ENCODE measurements at places on chromosomes 13 and 19. TPM values are rescaled to one million over a fixed set of nuclear protein-coding genes. Genes with fewer than 3 reads are reported as not detected.

DNA sequence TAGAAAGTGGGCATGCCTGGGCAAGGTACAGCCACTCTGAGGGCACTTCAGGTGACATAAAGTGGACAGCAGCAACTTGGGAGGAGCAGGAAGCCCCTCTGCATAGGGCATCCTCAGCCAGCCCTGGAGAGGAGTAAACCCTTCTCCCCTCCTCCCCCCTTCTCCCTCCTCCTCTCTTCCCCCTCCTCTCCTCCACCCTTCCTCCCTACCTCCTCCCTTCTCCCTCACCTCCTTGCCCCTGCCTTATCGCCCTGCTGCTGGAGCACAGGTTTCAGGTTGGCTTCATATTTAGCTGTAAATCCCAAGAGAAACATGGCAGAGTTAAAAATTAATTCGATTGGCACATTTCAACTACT is 30.5 kb upstream of the ATP12A start:
- H3K27me3 ChIP-seq = peaks cover 4% of the 10 kb centered on the region
- H3K4me1 ChIP-seq = 0 out of 2 replicates have a peak, but pooled peaks cover 1% of the 10 kb centered on the region
- no peak overlapping the region for H3K4me3 ChIP-seq
- H3K27ac ChIP-seq = no peak overlapping the region

- no peak overlapping the region for H3K27ac ChIP-seq
- DNase-seq = no peak
- H3K4me3 ChIP-seq = no peak overlapping the region
- H3K36me3 ChIP-seq = no peaks in the 10 kb centered on the region
- no peaks in the 10 kb centered on the region for H3K27me3 ChIP-seq
These were observed 373.7 kb upstream of the SLITRK6 start for GRCh38 chr13:86172961-86173360.

DNA sequence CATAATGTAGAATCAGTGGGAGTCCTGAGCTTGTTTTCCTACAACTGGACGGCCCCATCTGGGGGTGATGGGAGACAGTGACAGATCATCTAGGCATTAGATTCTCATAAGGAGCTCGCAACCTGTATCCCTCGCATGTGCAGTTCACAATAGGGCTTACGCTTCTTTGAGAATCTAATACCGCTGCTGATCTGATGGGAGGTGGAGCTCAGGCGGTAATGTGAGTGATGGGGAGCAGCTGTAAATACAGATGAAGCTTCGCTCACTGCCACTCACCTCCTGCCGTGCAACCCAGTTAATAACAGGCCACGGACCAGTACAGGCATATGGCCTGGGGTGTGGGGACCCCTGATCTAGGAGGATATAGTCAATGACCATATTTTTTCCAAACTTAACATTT is 38.8 kb downstream of the RCBTB1 start:
- H3K4me3 ChIP-seq = no peak overlapping the region
- H3K27me3 ChIP-seq = no peaks in the 10 kb centered on the region
- peaks cover 27% of the 10 kb centered on the region for H3K36me3 ChIP-seq
- no peak for DNase-seq
- H3K27ac ChIP-seq = no peak overlapping the region

DNA sequence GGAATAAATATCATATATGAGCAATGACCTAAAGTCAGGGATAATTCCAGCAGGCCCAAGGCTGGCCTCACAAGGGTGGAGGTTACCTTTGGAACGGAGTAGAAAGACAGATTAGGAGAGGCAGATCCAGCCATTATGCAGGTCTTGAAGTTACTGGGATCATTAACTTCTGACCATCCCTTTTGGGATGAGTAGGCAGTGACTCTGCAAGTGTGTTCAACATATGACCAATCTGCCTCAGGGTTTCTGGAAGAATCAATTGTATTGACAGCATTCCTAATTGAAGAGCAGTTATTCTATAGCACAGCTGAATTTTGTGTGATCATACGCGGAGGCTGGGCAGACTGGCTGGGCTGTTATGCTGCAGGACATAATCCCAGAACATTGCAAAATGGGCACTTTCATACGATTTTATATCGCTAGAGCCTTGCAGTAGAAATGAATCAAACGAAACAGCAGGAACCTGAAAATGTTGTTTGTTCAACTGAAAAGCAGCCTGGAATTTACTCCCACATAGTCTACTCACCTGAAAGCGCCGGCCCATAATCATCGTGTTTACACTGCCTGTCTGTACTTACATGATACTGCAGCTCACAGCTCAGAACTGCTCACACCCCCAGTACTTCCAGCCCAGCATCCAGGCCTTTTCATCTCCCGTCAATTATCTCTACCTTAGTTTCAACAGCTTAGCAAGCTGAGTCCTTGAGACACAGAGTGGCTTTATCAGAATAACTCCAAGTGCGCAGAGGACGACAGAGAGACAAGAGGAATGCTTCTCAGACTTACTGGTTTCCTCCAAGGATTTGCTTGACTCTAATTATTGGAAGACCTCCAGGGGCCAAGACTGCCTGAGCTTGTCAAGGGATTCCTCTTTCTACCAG is 556.1 kb downstream of the EFNB2 start:
- DNase-seq = no peak
- H3K4me3 ChIP-seq = no peak overlapping the region
- no peaks in the 10 kb centered on the region for H3K36me3 ChIP-seq
- H3K27me3 ChIP-seq = no peaks in the 10 kb centered on the region
- no peak overlapping the region for H3K27ac ChIP-seq

- DNase-seq = no peak
- H3K36me3 ChIP-seq = no peaks in the 10 kb centered on the region
- H3K4me1 ChIP-seq = no peaks in the 10 kb centered on the region
- peaks cover 41% of the 10 kb centered on the region for H3K27me3 ChIP-seq
- H3K27ac ChIP-seq = no peak overlapping the region
These were observed 4.8 kb downstream of the LSR start for GRCh38 chr19:35253316-35254286.

GRCh38 chr13:104024416-104025170 is 958.4 kb upstream of the SLC10A2 start:
- no peaks in the 10 kb centered on the region for H3K36me3 ChIP-seq
- H3K27ac ChIP-seq = no peak overlapping the region
- DNase-seq = peak; percentile 40
- H3K4me1 ChIP-seq = no peaks in the 10 kb centered on the region
- no peaks in the 10 kb centered on the region for H3K27me3 ChIP-seq
- no peak overlapping the region for H3K4me3 ChIP-seq

DNA sequence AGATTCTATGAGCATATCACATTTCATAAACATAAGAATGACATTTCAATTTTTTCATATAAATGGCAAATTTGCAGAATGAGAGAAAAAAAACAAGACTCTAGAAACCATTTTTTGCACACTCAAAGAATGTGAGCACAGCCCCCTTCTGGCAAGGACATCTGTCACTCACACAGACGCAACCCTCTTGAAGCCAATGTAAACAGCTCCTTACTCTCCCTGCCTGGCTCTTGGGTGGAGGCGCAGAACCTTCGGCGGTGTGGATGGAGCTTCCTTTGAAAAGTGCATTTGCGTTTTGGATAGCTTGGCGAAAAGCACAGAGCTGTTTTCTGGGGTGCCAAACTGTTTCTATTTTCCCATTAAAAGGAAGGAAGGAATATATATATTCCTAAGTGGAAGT is 367.6 kb upstream of the TSHZ3 start:
- no peaks in the 10 kb centered on the region for H3K27me3 ChIP-seq
- H3K4me1 ChIP-seq = no peaks in the 10 kb centered on the region
- no peak for DNase-seq
- no peaks in the 10 kb centered on the region for H3K36me3 ChIP-seq
- no peak overlapping the region for H3K27ac ChIP-seq

GRCh38 chr13:101346161-101346560 is 70.1 kb downstream of the NALCN start:
- peak; percentile 22 for DNase-seq
- no peaks in the 10 kb centered on the region for H3K27me3 ChIP-seq
- H3K4me1 ChIP-seq = no peaks in the 10 kb centered on the region
- no peak overlapping the region for H3K4me3 ChIP-seq
- no peaks in the 10 kb centered on the region for H3K36me3 ChIP-seq

GRCh38 chr19:36489920-36490415 is 607 bp upstream of the ZNF566 start:
- no peaks in the 10 kb centered on the region for H3K27me3 ChIP-seq
- H3K4me1 ChIP-seq = no peaks in the 10 kb centered on the region

The ATP13A1 gene
- 13.3 TPM for total RNA-seq

The SIAH3 gene
- not detected for total RNA-seq

The IL4I1 gene
- 0.36 TPM for total RNA-seq

Data from IMR-90 (cell line).